ENCODE measurements at places on chromosomes 4 and X. TPM values are rescaled to one million over a fixed set of nuclear protein-coding genes. Genes with fewer than 3 reads are reported as not detected.

IQSEC2 gene
- 14.7 TPM for total RNA-seq

GRIA3 gene
- total RNA-seq = 9.5 TPM

ARX gene
- total RNA-seq = not detected

PPEF2 gene
- not detected for total RNA-seq

ADGRG2 gene
- total RNA-seq = 5.9 TPM

STPG2 gene
- total RNA-seq = 0.41 TPM

PRDM8 gene
- not detected for total RNA-seq

MGAT4D gene
- total RNA-seq = not detected

SLITRK2 gene
- 30.5 TPM for total RNA-seq

All from endodermal cell (in vitro differentiated cells).